ENCODE measurements at places on chromosomes 12 and 14. TPM values are rescaled to one million over a fixed set of nuclear protein-coding genes. Genes with fewer than 3 reads are reported as not detected.

The DCN gene
- 0.22 TPM for total RNA-seq

The ZNF740 gene
- 8.7 TPM for total RNA-seq

The ASPG gene
- total RNA-seq, result 2.9 TPM

The GSC gene
- 55.8 TPM for total RNA-seq

The DEGS2 gene
- not detected for total RNA-seq

The LRTM2 gene
- total RNA-seq, result 0.42 TPM

The FOXN4 gene
- 0.33 TPM for total RNA-seq

The BCL2L14 gene
- 0.33 TPM for total RNA-seq

The SDR9C7 gene
- total RNA-seq, result 0.28 TPM

The CTSG gene
- 0.10 TPM for total RNA-seq

The TRMT61A gene
- 13.4 TPM for total RNA-seq

The CCDC184 gene
- 0.07 TPM for total RNA-seq

The ACSM4 gene
- 1.9 TPM for total RNA-seq

The TAS2R43 gene
- 0.33 TPM for total RNA-seq

The PLCZ1 gene
- total RNA-seq, result not detected

The PKP2 gene
- 18.2 TPM for total RNA-seq

The MYF6 gene
- not detected for total RNA-seq

The LBHD2 gene
- not detected for total RNA-seq

The CLEC4D gene
- total RNA-seq, result 0.07 TPM

The CCDC175 gene
- not detected for total RNA-seq

The COX14 gene
- total RNA-seq, result 38.3 TPM

The MRPL52 gene
- 86.6 TPM for total RNA-seq

The RASSF9 gene
- total RNA-seq, result 0.87 TPM

The TMEM30B gene
- total RNA-seq, result 1.1 TPM

The GDF11 gene
- 11.1 TPM for total RNA-seq

The GPRC5A gene
- not detected for total RNA-seq

Measured in H7 (cell line).